ENCODE measurements at places on chromosomes 1 and 21.

DNA sequence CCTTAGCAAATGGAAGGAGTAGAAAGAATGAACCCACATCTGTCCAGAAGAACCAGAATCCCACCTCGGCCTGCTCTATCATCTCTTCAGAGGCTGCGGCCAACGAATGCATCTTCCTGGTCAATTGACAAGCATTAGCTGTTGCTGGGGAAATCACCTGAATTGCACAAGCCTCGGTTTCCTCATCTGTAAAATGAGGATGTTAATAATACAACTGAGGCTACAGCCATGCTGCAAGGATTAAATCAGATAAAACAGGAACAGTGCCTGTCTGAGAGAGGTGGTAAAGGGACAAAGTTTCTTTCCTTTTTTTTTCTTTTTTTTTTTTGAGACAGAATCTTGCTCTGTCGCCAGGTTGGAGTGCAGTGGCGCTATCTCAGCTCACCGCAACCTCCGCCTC is 99.8 kb downstream of the KIF14 start:
- DNase-seq: no peak

DNA sequence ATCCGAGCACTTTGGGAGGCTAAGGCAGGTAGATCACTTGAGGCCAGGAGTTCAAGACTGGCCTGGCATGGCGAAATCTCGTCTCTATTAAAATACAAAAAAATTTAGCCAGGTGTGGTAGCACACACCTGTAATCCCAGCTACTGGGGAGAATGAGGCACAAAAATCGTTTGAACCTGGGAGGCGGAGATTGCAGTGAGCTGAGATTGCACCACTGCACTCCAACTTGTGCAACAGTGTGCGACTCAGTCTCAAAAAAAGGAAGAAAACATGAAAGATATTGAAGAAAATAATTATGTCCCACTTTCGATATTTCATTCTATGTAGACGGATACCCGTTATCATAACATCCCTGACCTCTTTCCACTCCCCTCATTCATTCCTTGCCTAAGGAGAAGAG is 19.2 kb downstream of the TUT4 start:
- DNase-seq: no peak

- DNase-seq: no peak
Measured at GRCh38 chr1:178093951-178094738, at the start of gene RASAL2. RASAL2 (plus strand) TSS chr1:178094104; CDS start chr1:178094493, 389 bp downstream.

GRCh38 chr1:60835649-60836048 is 246.7 kb upstream of the NFIA start:
- DNase-seq: no peak

GRCh38 chr1:24786191-24786590 is 40.9 kb downstream of the CLIC4 start:
- DNase-seq: no peak

DNA sequence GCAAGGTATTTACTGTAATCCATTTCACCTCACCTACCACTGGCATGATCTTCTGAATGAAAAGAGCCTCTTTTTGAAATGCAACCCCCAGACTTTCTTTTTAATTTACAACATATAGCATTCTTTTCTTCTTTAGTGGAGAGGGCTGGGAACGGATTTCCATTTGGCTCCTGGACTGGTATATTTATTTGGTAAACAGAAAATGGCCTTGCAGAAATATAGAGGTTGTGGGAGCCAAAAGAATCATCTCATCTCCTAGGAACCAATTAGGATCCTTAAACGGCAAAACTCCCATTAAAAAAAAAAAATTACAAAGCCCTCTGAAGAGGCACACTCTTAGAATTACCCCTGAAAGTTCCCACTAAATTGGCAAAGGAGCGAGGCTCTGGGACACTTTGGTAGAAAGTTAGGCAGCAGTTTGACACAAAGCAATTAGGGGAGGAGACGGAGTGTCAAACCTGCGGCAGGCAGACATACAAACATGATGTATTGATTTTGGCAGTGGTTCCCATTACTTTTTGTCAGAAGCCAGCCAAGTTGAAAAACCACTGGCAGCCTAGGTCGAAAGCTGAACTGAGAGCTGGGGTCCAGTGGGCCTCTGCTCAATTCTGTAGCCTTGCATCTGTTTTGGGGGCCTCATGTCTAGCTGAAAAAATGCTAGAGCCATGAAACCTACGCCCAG is 135.1 kb upstream of the MAGI3 start:
- no peak for DNase-seq

DNA sequence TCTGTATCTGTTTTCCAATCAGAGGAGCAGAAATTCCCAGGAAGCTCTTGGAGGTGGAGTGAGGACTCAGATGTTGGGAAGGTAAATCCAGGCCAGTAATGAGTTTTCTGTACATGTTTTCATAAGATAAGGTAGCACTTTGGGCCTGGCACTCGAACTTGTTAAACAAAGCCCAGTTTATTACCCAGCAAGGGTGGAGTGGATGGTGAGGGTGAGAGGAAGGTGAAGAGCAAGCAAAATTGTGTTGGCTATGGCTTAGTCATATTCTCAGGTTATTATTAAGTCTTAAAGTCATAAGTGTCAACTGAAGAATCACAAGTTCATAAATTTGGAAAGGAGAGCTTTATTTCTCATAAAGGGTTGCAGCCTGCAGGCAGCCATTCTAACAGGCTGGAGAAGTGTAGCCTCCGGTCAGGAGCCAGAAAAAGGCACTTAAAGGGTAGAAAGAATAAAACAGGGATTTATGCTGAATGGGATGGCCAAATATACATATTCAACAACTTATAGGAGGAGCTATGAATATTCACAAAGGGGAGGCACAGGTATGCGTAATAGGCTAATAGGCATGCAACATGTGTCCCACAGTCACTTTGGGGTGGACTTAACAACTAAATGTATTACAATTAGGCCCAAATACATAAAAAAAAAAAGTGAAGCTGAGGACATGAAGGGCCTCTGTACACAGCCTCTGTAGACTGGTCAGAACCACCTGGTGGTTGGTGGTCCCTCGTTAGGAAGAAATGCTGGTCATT is 523.9 kb downstream of the LMO4 start:
- DNase-seq: no peak

- no peak for DNase-seq
Measured at GRCh38 chr1:51690285-51690961, 73.5 kb downstream of the OSBPL9 start.

DNA sequence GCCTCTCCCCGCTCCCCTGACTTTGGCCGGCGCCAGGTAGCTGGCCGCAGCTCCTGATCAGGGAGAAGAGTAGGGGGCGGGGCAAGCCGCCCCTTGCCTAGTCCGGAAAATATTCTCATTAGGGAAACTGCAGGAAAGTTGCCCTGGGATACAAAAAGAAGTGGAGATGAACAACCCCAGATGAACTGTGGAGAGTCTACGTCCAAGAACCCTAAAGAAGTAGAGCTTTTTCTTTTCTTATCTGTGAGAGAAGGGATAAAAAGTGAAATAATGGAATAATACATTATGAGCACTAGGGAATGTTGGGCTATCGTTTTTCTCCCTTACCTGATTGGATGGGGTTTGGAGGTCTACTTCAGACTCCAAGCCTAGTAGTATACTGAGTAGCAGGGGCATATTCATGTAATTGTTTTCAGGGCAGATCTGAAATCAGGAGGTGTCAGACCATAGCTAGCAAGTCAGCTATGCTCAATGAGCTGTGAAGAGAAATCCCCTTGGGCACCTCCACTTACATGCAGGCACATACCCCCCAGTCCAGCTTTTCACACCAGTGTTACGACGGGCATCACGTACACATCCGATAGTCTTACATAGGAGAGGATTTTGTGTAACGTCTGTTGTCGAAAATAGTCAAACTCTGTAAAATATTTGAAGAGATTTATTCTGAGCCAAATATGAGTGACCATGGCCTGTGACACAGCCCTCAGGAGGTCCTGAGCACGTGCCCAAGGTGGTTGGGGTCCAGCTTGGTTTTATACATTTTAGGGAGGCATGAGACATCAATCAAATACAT is 1.7 kb upstream of the DUSP10 start:
- DNase-seq: no peak

GRCh38 chr1:225877580-225877979 is 4.6 kb downstream of the TMEM63A start:
- DNase-seq: no peak

DNA sequence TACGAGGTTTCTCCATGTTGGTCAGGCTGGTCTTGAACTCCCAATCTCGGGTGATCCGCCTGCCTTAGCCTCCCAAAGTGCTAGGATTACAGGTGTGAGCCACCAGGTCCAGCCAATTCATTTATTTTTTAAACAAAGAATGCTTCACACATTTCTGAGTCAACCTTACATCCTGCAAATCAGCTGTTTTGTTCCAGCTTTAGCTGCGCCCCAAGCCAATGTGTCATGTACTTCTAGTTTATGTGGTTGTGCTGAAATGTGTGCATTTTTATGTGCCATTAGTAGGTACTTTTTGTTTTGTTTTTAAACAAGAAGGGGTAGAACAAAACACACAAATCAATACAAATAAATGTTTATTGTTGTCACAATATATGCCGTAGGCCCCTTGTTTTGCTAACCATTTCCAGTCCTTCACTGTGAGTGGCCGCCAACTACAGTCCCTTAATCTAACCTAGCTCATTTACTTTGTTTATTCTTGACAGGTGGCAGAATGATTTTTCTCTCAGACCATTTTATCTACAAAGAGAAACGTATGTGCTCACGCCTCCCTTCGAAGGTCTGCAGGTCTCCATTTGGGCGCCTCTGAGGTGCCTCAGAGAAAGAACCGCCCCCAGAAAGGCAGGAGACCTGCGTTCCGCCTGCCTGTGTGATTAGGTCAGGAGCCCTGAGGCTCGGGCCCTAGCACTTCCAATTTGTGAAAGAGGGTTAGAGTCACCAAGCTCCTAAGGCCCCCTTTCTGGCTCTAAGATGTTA is 2.8 kb upstream of the CASQ2 start:
- DNase-seq: no peak

GRCh38 chr1:51302746-51303145 is 27.6 kb downstream of the TTC39A start:
- DNase-seq: no peak

DNA sequence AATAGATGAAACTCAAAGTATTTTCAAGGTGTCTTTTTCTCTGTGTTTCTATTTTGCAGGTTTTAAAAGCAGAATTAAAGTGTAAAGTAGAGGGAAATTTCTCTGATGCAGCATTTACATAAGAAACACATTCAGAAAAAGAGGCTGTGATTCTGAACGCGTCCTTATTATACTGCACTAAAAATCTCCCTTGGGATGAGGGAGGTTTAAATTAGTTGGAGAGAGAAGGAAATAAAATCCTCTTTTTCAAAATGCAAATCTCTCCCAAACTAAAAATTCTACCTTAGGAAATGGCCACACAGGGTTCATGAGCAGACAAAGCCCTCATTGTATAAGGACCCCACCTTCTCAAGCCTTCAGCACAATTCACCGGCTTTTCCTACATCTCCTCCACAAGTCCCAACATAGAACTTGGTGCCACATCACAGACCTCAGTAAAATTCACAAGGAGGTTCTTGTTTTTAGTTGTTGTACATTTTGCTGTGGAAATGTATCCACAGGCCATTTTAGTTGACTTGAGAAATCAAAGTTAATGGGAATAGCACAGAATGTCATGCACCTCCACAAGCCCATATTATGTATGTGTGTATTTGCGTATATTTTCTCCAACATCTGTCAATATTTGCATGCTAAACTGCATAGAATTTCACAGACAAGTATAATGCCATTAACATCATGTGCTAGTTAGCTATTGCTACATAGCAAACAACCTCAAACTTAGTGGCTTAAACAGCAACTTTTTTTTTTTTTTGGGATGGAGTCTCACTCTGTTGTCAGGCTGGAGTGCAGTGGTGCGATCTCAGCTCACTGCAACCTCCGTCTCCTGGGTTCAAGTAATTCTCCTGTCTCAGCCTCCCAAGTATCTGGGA is 59.8 kb downstream of the MAB21L3 start:
- DNase-seq: no peak

GRCh38 chr1:153566414-153567371 is 1.0 kb upstream of the S100A2 start:
- peak; percentile 58 for DNase-seq

GRCh38 chr1:205492774-205493173 is 11.7 kb upstream of the CDK18 start:
- no peak for DNase-seq

- DNase-seq: no peak
Measured at GRCh38 chr1:77976433-77977076, 2.3 kb downstream of the FUBP1 start.
